A673 (cell line): ENCODE measurements at places on chromosomes 7 and 10.

DNA sequence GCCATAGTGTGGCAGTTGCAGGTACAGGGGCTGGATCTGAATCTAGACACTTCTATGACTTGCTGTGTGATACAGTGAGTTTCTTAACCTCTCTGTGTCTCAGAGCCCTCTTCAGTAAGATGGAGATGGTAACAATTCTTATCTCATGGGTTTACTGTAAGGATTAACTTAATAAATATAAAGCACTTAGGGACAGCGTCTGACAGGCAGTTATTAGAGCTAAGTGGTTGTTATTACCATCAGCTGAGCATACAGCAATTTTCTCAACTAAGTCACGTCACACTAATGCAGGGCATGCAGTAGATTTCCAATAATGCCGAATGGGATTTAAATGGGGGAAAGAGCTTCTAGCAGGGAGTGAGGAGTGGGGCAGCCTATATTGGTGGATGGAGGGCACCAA, 162.6 kb downstream of the SH2D4B start:
- no peak for DNase-seq

- no peak for DNase-seq
Measured at GRCh38 chr10:62839590-62839989, 23.4 kb upstream of the EGR2 start.

DNA sequence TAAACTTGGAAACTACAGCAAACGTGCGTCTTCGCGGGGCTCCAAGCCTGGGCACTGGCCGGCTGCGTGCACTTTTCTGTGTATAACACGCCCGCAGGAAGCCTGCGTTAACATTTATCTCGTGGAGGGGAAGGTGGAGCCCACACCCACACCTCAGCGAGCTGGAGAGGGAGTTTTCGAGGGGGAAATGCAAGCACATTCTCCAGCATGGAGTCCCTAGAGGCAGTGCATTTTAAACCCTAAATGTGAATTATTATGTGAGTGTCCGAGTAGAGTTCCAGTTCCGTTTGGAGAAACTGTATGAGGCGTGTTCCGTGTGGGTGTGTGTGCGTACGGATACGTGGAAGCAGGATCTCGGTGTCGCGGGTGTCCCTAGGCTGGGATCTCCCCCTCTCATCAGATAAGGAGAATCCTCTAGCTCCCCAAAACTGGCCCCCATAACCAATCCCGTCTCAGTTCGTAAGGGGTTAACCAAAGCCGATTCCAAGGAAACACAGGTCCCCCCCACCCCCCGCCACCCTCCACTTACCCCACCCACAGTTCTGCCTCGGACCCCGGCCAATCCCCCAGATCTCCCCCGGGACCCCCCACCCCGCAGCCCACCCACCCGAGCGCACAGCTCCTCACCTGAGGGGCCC, 403 bp downstream of the CDK6 start:
- DNase-seq: peak; percentile 26

DNA sequence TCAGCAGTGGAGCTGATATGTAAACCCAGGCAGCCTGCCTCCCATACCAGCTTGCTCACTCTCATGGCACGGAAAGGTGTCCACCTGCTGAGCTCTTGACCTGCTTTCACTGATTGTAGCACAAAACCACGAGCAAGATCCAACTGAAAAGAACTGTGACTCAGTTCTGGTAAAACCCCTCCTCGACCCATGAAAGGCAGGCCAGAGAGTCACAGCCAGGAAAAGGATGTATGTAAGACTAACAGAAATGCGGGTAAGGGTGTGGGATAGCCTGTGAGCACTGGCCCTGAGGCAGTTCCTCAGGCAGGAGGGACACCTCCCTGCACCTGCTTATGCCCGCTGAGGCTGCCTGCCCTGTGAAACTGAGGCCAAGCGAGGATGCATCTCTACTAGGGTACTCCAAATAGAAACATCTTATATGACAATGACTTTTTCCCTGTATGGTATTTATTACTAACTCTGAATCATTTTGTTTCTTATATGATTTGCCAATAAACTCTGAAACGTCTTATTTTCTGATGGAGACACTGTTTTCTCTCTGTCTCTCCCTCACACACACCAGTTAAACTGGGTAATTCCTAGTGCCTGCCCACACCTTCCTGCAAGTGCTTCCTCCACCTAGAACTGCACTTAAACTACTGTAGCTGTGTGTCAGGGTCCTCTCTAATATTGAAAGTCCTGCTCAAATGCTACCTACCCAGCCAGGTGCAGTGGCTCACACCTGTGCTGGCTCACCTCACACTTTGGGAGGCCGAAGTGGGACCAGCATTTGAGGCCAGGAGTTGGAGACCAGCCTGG, 73.3 kb upstream of the GHITM start:
- no peak for DNase-seq

GRCh38 chr7:82945480-82945879, 217.2 kb downstream of the PCLO start:
- DNase-seq: no peak

GRCh38 chr10:121617176-121617575, 18.9 kb upstream of the FGFR2 start:
- no peak for DNase-seq

DNA sequence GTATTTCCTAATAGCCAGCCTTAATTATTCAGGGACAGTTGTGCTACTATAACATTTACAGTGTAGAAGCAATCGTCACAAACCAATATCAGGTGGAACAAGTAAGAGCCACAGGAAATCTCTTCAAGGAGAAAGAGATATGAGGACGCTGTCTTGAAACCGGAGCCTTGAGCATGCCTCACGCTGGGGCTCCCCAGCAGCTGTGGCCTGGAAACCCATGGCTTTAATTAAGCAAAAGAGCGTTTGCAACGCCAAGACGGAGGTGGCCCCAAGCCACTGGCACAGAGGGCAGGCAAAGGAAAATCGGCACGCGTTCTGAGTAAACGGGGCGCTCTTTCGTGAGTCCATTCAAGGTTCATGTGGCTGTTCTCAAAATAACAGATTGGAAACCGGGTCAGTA, 84.4 kb downstream of the C10orf90 start:
- no peak for DNase-seq

DNA sequence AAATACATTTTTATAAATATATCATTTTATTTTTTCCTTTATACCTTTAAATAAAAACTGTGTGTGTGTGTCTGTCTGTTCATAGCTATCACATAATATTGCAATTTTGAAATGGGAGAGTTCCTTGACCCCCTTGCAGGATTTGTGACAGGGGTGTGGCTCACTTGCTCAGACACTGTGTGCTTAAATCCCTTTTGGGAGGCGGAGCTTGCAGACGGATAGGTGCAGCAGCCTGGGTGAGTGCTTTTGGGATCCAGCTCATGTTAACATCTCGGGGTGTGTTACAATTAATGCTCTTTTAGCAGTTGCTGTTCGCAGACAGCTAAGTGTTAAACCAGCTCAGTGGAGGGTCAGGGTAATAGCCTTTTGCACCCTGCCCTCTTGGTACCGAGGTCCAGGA, 459.8 kb downstream of the IPMK start:
- DNase-seq: no peak

DNA sequence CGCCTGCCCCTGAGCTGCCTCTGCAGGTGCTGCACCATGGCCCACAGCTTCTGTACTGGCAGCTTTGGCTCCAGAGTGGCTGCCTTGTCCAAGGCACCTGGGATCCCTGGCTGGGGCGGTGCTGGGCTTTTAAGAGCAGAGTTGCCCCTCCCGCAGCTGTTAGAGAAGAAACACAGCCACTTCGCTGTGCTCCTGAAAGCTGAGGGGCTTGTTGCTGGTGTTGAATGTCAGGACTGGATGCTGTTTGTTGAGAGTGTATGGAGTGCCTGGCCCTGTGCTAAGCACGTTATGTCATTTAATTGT, 6.2 kb downstream of the FAM241B start:
- DNase-seq: no peak

- DNase-seq: no peak
Measured at GRCh38 chr7:155358066-155358947, 60.6 kb downstream of the INSIG1 start.

DNA sequence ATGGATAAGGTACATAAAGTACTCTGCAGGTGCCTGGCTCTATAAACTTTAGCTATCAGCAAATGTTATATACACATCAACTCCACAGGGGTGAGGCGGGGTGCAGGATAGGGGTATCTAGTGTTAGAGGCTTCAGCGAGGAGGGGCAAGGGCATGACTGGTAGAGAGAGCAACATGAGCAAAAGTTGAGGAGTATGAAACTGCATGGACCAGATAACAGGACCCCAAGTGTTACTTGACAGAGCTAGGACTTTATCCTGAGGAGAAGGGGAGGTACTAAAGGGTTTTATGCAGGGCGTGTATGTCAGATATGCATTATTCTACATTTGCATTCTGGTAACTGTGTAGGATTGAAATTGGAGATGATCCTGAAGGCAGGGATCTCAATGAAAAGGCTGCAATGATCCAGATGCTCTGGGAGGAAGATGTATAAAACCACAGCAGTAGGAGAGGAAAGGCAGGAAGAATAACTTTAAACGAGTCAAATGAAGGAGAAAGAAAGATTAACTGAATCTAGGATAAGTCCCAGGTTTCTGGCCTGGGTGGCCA, 109.8 kb upstream of the FAM133B start:
- DNase-seq: no peak
